Chondrocyte (in vitro differentiated cells): ENCODE measurements at places on chromosomes 13 and 19. TPM values are rescaled to one million over a fixed set of nuclear protein-coding genes. Genes with fewer than 3 reads are reported as not detected.

DNA sequence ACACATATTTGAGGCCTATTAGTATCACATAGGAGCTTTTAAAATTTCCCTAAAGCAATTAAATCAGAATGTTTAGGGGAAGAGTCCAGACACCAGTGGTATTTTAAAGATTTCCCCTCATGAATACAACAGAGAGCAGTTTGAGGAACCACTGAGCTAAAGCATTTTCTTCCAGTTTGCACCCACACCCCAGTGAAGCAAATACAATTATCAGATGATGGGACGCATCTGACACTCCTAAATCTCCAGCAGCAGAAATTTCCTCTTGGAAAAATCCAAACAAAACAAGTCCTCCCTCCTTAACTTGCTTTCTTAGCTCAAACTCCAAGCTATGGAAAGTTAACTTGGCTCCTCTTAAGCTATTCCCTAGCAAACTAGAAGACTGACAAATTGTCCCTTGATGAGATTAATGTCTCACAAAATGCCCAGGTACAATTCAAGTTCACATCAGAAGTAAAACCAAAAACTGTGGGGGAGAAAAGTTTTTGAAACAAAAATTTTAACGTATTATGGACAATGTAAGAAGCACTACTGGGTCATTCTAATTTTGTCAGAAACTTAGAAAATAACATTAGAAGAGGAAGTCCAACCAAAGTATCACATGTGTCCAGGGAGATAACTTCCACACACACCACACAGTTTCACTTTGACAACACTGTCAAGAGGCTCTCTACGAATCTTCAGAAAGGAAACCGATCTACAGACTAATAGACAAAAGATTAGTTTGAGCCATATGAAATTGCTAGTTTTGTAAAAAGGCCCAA lies 74.1 kb downstream of the ABCC4 start:
- H3K36me3 ChIP-seq: no peaks in the 10 kb centered on the region
- H3K27me3 ChIP-seq: no peaks in the 10 kb centered on the region
- no peak for DNase-seq
- H3K27ac ChIP-seq: no peak overlapping the region

DNA sequence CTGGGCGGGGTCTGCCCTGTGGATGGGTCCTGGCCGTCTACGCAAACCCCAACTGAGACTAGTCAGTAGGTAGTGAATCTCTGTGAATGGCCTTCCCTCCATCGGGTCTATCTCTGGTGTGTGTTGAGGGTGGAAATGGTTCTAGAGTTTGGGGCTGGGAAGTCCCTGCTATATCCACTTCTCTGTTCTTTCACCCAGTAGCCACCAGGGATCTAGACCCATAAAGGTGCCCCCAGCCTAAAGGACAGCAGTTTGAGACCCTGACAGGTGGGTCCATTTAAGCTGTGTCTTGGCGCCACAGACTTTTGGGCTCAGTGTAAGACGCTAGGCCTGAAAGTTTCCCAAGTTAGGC lies 57.7 kb downstream of the ZNF568 start:
- no peak for DNase-seq
- no peaks in the 10 kb centered on the region for H3K4me1 ChIP-seq
- no peaks in the 10 kb centered on the region for H3K27me3 ChIP-seq
- peaks cover 30% of the 10 kb centered on the region for H3K36me3 ChIP-seq
- H3K27ac ChIP-seq: no peak overlapping the region
- H3K4me3 ChIP-seq: no peak overlapping the region

GRCh38 chr13:30927595-30927994 lies 4.9 kb upstream of the TEX26 start:
- peaks cover 5% of the 10 kb centered on the region for H3K27me3 ChIP-seq
- peaks cover 12% of the 10 kb centered on the region for H3K4me1 ChIP-seq
- DNase-seq: no peak
- H3K27ac ChIP-seq: no peak overlapping the region
- H3K4me3 ChIP-seq: no peak overlapping the region

ZNF681 gene
- 1.1 to 2.5 TPM (median 1.4 TPM) in 3 replicates for total RNA-seq

- no peaks in the 10 kb centered on the region for H3K36me3 ChIP-seq
- H3K27me3 ChIP-seq: no peaks in the 10 kb centered on the region
- H3K4me1 ChIP-seq: peaks cover 29% of the 10 kb centered on the region
- DNase-seq: no peak
- H3K27ac ChIP-seq: no peak overlapping the region
- H3K4me3 ChIP-seq: no peak overlapping the region
These were observed 295.8 kb downstream of the NDFIP2 start for GRCh38 chr13:79776531-79777295.

- H3K27me3 ChIP-seq: no peaks in the 10 kb centered on the region
- H3K4me3 ChIP-seq: no peak overlapping the region
- H3K36me3 ChIP-seq: no peaks in the 10 kb centered on the region
- H3K27ac ChIP-seq: no peak overlapping the region
These were observed 378.5 kb downstream of the ENOX1 start for GRCh38 chr13:43408274-43408673.

DNA sequence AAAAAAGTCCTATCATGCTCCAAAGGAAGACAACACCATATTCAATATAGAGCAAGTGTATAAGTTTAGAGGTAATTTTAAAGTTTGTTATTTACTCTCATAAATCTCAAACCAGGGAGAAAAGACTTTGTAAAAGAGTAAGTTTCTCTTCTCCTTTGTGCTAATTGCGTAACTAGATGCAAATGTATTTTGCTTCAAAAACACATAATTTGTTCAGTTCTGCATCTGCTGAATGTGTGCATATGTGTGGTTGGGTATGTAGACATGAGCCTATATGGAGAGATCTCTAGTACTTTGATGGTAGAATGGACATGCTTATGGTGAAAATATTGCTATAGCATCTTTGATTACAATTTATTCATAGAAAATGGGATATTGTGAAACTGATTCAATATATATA lies 17.8 kb upstream of the MIR17HG start:
- no peak for DNase-seq
- no peaks in the 10 kb centered on the region for H3K4me1 ChIP-seq
- no peak overlapping the region for H3K27ac ChIP-seq
- H3K4me3 ChIP-seq: no peak overlapping the region

DNA sequence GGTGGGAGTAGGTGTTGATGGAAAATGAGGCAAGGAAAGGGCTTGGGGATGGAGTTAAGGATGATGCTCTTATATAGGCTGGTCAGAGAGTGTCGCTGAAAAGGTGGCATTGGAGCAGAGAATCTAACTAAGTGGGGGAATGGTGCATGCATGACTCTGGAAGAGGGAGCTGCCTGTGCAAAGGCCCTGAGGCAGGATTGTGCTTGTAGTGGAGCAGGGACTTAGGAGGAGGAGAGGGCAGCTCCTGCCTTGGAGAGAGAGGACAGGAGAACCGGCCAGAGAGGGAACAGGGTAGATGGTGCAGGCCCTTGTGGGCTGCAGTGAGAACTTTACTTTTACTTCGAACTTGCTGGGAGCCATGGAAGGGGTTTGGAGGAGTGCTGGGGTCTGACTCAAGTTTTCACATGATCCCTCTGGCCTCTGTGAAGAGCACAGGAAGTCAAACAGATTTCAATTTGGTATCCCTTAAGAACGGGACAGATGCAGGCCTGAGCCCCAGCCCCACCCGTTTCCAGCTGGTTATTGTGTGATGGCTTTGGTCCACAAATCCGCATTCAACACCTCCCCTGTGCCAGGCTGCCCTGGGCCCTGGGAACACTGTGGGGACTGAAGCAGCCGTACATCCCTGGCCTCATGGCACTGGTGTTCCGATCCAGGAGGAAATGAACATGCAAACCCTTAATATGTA lies 7.0 kb downstream of the AP2A1 start:
- no peaks in the 10 kb centered on the region for H3K27me3 ChIP-seq
- no peak overlapping the region for H3K4me3 ChIP-seq
- peak overlapping the region; percentile 62 for H3K27ac ChIP-seq
- H3K36me3 ChIP-seq: peaks cover 2% of the 10 kb centered on the region
- no peak for DNase-seq
- H3K4me1 ChIP-seq: peaks cover 20% of the 10 kb centered on the region

GRCh38 chr13:51802631-51803418 lies 1.1 kb downstream of the DHRS12 start:
- H3K4me3 ChIP-seq: peak overlapping the region; percentile 82
- H3K27ac ChIP-seq: peak overlapping the region; percentile 95
- H3K36me3 ChIP-seq: no peaks in the 10 kb centered on the region
- DNase-seq: no peak
- H3K27me3 ChIP-seq: no peaks in the 10 kb centered on the region
- H3K4me1 ChIP-seq: peaks cover 38% of the 10 kb centered on the region

DNA sequence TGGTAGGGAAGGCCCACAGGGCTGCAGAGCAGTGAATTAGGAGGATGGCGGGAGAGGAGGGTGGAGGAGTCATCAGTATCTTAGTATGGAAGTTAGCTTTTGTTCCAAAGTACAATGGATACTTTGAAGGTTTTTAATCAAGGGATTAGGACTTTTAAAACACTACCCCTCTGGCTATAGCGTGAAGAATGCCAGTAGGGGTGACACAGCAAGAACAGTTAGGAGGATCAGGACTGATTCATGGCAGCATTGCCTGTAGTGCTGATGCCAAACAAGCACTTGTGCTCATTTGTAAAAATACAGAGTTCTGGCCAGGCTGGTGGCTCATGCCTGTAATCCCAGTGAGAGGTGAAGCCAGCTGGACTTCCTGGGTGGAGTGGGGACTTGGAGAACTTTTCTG lies 46.2 kb downstream of the SKA3 start:
- no peak for DNase-seq
- no peaks in the 10 kb centered on the region for H3K36me3 ChIP-seq
- no peak overlapping the region for H3K27ac ChIP-seq
- no peak overlapping the region for H3K4me3 ChIP-seq
- no peaks in the 10 kb centered on the region for H3K27me3 ChIP-seq
- H3K4me1 ChIP-seq: peaks cover 4% of the 10 kb centered on the region

WIZ gene
- total RNA-seq: 50.6 to 54.0 TPM (median 52.4 TPM) in 3 replicates

C19orf81 gene
- 1.7 to 4.3 TPM (median 2.5 TPM) in 3 replicates for total RNA-seq

CGB8 gene
- 1.7 to 3.1 TPM (median 2.4 TPM) in 3 replicates for total RNA-seq

TEX29 gene
- total RNA-seq: 0.59 to 0.94 TPM (median 0.70 TPM) in 3 replicates

RGL3 gene
- 0.70 to 0.97 TPM in 2 of 3 replicates, not detected in the other for total RNA-seq

KCNN4 gene
- total RNA-seq: 2.3 to 3.3 TPM (median 2.9 TPM) in 3 replicates
